Upper lobe of left lung (tissue), 6 donors: ENCODE measurements at places on chromosomes 5 and 9. TPM values are rescaled to one million over a fixed set of nuclear protein-coding genes. Genes with fewer than 3 reads are reported as not detected.
A peak's percentile ranks its signal among the peaks of the same experiment; 100 is the strongest.

Gene RAD1
- 20.4 TPM for total RNA-seq

Gene SYNPO
- 108 TPM for total RNA-seq

Gene SPATA31A3
- not detected for total RNA-seq

Gene GCNT4
- 3.0 TPM for total RNA-seq

Gene CCL27
- not detected for total RNA-seq

Gene BTNL3
- total RNA-seq, result 0.79 TPM

Gene SLC36A3
- not detected for total RNA-seq

DNA sequence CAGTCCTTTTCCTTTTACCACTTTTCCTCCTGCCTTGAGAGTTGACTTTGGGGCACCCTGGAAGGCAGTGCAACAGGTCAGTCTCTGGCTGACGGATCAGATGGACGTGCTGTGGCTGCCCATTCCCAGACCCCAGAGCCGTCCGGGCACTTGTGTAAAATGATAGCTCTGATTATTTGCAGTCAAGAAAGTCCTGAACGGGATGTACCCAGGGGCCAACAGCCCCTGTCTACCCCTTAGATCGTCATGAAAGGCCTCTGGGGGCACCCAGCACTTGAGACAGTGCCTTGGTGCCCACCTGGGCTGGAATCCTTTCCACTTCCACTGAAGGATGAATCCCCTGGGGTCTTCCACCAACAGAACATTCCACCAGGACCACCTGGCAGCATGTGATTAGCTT lies 17.7 kb upstream of the ANGPTL2 start:
- no peak for DNase-seq

- DNase-seq, result peak; percentile 86
Observed at GRCh38 chr9:132160802-132161742, 786 bp upstream of the NTNG2 start.

DNA sequence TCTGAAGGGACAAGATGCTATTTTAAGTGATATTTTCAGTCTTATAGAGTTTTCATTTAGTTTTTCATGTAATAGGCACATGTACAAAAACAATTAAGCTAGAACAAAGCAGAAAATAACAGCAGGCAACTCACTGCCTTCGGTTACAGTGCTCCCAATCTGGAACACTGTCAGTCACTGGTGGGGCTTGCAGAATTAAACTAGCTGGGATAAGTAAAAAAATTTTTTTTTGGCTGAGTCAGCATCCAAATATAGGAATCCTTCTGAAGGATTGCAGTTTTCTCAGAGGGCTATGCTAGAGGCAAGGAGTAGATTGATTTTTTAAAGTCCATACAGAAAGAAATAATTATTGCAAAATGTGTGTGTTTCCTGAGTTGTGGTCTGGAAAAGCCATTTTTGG lies 250.2 kb upstream of the RFX3 start:
- DNase-seq, result no peak

GRCh38 chr9:9112001-9112720 lies 1312.6 kb upstream of the DMAC1 start:
- DNase-seq, result no peak

DNA sequence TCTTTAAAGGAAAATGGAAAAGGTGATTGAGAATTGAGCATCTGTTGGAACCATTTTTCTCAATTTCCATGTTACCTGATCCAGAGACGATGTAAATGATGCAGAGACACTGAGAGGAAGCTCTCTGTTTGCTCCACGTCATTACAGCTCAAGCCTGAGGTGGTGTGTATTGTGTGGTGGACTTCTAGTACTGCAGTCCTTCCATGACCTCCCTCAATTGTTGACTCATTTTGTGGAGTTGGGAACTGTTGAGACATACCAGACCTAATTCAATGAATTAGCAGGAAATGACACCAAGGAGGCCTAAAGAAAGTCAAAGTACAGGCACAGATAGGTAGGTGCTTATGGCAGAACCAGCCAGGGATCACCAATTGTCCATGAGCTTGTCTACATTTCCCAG lies 15.6 kb upstream of the LVRN start:
- no peak for DNase-seq

DNA sequence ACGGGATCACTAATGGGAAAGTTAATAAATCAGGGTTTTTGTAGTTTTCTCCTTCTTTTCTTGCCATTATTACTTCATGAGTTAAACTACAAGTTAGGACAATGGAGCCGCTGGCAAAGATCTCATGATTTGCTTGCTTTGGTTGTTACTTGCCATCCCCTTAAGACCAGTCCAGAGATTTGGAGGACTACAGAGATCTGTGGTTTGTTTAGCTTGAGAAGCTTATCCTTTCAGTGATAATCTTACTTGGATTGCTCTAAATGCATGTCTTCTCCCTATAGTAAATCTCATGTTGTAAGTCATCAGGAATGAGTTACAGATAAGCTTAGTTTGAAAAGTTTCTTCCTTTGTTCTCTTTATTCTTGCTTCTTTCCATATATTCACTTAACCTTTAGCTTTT lies 70.9 kb downstream of the TLE4 start:
- DNase-seq, result no peak

GRCh38 chr5:56839062-56839461 lies 23.7 kb downstream of the MAP3K1 start:
- no peak for DNase-seq

- no peak for DNase-seq
Observed at GRCh38 chr9:34387239-34387638, 10.5 kb upstream of the MYORG start.

GRCh38 chr5:106311230-106311915 lies 1359.4 kb downstream of the EFNA5 start:
- DNase-seq, result no peak

- no peak for DNase-seq
Observed at GRCh38 chr5:54517174-54517511, 416 bp upstream of the SNX18 start.

DNA sequence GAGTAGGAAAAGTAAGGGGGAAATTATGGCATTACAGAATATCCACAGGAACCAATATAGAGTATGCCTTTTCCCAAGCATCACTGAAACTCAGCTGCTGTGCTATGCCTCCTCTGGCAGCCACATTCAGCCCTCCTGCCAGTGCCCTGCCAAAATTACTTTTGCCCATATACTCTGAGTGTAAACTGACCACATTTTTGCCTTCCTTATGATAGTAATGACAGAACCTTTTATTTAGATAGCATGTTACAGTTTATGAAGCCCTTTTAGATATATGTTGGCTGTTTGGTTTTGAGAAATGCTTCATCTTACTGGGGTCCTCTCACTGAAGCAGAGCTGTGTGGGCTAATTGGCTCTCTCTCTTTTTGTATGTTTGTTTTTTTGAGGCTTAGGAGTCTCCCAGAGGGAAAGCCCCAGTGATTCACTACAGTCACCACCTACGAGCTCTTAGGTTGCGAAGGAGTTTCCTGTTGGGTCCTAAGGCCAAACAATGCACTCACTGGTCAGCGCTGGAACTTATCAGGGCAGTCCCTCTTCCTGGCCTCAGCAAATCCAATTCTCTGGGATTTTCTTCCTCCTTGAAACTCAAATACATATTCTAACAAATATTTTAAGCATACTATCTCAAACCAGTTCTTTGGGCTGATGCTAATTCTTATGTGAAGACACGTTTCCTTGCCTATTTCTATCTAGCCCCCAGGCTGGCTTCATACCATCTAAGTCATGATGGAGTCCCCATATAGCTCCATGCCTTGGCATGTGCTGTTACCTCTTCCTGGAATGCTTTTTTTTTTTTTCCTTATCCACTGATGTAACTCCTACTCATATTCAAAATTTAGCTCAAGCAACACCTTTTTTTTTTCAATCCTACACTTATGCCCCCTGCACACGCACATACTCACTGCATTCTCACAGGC lies 3.7 kb downstream of the PHF24 start:
- DNase-seq, result no peak

DNA sequence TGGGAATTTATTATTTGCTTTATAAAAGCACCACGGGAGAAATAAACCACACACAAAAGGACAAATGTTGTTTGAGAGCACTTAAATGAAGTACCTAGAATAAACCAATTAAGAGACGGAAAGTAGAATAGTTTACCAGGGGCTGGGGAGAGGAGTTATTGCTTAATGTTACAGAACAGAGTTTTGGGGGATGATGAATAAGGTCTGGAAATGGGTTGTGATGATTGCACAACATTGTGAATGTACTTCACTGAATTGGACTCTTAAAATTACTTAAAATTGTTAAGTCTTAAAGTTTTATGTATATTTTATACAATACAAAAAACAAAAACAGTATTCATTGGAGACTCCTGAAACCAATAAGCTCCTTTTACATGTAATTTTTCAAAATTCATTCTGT lies 1.5 kb downstream of the ZBTB43 start:
- DNase-seq, result no peak

DNA sequence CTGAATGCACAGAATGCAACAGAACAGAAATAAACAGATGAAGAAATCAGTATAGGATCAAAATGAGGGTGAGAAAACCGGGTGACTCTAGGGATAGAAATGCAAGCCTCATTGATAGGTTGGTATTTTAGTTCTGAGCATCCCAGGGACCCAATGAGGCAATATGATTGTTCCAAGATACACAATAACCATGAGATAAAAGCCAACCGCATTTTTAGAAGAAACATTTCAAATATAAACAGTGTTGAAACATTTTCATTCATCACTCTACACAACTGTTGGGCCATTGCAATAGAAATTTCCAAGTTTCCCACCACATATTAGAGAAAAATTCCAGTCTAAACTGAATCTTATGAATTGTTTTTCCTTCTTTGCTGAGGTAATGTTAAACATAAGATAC lies 452.3 kb upstream of the PTGER4 start:
- DNase-seq, result no peak

DNA sequence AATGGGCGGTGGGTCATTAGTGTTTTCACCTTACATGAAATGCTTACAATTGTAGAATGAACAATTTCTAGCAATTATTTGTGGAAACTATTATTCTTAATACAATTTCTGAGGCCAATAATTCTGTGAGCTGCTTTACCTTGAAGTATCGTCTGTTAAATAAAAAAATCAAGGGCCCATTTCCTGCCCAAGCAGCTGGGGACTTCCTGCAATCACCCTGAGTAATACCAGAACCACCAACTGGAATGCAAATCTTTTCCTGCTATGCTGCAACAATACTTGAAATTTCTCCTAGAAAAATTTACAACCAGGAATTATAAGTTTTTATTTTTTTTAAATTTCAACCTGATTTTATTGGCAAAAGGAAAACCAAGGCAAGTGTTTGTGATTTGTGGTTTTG lies 52.6 kb downstream of the ADAMTS16 start:
- DNase-seq, result no peak

GRCh38 chr5:149282966-149283332 lies 11.3 kb downstream of the AFAP1L1 start:
- no peak for DNase-seq

GRCh38 chr5:103434057-103434456 lies 128.5 kb downstream of the NUDT12 start:
- peak; percentile 53 for DNase-seq

DNA sequence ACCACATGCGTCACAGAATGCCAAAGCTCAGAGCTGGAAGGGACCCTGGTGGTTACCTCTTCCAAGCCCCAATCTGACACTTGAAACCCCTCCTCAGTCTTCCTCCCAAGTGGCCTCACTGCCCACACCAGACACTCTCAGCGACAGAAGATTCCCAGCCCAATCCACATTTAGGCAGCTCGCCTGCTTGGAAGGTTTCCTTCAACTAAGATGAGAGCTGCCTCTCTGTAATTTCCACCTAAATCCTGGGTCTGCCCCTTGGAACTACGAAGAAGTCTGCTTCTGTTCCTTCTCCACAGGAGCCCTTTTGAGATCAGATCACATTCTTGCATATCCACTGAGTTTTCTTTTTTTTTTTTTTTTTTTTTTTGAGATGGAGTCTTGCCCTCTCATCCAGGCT lies 83.7 kb downstream of the PAX5 start:
- DNase-seq, result no peak

DNA sequence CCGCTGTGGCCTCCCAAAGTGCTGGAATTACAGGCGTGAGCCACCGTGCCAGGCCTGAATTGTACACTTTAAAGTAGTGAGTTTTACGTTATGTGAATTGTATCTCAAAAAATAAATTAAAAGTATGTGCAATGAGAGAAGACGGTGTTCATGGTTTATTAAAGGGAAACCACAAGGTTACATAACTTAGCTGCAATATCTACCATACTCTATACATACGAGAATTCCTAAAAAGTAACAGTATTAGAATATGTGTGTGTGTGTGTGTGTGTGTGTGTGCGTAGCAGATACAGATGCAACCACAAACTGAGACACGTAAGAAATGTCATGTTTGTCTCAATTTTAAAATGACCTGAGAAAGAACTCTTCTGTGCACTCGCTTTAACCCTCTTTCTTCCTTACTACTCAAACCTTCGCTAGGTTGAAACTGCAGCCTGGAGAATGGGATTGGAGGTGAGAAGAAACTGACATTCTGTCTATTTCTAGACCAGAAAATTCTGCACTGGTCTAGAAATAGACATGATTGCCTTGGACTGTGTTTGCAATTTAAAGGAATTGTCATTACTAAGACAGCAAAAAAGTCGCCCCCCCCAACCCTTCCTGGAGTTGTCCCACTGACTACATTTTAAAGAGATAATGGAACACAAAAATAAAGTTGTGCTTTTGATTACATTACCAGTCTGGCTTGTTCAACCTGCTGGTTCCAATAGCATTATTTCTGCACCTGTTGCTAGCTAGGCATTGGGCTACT lies 167.0 kb downstream of the RGS3 start:
- no peak for DNase-seq

DNA sequence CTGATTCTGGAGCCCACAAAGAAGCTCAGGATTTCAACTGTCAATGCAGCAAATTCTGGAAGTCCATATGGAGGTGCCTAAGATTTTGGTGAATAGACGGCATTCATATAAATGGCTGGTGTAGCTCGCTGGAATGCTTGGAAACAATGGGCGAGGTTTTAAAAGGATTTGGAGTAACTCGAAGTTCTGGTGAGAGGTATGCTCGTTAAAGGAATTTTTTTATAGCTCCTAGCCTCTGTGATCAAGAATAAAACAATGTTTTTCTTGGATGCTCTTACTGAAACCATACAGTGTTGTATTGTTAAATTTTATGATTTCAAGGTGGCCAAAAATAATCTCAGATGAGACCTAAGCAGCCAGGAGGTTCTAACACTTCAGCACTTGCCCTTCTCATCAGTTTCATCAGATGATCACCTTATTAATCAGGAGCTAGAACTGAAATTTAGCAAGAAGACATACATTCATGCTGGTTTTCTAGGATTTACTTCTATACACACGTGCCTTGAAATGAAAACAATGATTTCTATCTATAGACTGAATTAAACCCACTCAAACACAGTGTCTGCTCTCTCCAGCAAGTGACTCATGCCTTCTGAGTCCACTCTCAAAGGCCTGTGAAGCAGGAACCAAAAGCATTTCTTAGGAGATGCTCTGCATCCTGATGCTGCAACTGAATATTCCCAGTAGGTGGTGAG lies 79.2 kb downstream of the OTULIN start:
- DNase-seq, result no peak

DNA sequence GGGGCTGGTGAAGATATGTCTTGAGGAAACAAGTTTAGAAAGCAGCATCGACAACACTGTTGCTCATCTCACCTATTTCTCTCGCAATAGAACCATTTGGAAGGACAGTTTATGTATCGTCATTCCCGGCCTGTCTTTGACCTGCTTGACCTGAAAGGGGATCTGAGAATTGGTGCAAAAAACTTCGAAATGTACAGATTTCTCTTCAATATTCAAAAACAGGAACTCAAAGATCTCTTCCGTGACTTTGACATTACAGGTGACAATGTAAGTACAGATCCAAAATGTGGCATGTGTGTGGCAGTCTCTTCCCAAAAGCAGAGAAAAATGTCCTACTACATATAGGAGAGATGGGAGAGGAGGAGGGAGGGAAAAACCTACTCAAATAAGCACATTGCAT lies 6.5 kb downstream of the EFCAB9 start:
- DNase-seq, result no peak

- no peak for DNase-seq
Observed at GRCh38 chr9:6575324-6576034, 70.0 kb downstream of the GLDC start.

GRCh38 chr9:37913480-37914153 lies 9.7 kb upstream of the SLC25A51 start:
- DNase-seq, result peak; percentile 85
